Activated CD4-positive, alpha-beta T cell treated with anti-CD3 and anti-CD28 coated beads for 1 hour (primary cell): ENCODE measurements at places on chromosomes 6 and 20.

GRCh38 chr20:57786304-57786932 lies 76.6 kb upstream of the PMEPA1 start:
- DNase-seq: no peak

- no peak for DNase-seq
Measured at GRCh38 chr20:20204256-20204655, 151.9 kb downstream of the CFAP61 start.

GRCh38 chr20:48724891-48725554 lies 102.8 kb downstream of the PREX1 start:
- no peak for DNase-seq

GRCh38 chr6:5747379-5747778 lies 259.3 kb downstream of the NRN1 start:
- DNase-seq: no peak

- no peak for DNase-seq
Measured at GRCh38 chr20:37590938-37591490, 63.3 kb upstream of the BLCAP start.

- no peak for DNase-seq
Measured at GRCh38 chr6:90356012-90356421, 59.4 kb upstream of the BACH2 start.

- DNase-seq: no peak
Measured at GRCh38 chr6:51495096-51495495, 592.3 kb downstream of the PKHD1 start.

DNA sequence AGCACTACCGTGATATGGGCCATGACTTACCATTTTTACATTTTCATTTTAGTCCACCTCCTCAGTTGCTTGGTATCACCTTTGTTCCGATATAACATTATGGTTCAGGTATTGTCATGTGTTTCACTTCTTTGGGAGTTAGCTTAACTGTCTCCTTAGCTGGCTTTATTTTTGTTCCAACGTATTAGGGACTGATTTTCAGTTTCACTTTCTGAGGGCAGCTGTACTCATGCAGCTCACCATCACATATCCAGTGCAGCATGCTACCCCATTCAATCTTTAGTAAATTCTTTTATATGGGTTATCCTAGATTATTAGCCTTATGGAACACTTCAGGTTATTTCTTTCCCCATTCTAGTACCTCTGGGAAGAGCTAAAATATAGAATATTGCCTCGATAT lies 362.2 kb upstream of the IRAK1BP1 start:
- no peak for DNase-seq
